ENCODE measurements at places on chromosomes 5 and 9.

DNA sequence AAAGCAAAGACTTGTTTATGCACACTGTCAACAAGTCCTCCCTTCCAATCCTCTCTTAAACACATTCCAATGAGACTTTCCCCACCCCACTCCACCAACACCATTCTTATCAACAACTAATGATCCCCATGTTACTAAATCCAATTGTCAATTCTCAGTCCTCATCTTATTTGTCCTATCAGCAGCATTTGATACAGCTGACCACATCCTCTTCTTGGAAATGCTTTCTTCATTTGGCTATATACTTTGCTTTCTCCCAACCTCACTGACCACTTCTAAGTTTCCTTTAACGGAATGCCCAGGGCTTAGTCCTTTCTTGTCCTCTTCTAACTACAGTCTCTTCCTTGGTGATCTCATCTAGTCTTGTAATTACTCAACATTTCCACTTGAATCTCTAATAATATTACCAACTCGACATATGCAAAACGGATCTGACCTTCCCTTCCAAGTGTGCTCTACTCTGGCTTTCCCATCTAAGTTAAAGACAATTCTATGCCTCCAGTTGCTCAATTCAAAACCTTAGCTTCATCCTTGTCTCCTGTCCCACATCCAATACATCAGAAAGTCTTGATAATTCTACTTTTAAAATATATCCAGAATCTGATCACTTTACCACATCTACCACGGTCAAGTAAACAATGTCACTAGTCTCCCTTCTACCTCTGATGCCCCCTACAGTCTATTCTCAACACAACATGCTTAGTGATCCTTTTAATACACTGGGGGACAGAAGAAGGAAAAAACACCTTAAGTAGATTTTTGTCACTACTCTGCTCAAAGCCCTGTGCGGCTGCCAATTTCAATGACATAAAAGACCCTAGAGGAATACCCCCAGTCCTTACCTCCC, 25.5 kb downstream of the AGTPBP1 start:
- no peak for DNase-seq

DNA sequence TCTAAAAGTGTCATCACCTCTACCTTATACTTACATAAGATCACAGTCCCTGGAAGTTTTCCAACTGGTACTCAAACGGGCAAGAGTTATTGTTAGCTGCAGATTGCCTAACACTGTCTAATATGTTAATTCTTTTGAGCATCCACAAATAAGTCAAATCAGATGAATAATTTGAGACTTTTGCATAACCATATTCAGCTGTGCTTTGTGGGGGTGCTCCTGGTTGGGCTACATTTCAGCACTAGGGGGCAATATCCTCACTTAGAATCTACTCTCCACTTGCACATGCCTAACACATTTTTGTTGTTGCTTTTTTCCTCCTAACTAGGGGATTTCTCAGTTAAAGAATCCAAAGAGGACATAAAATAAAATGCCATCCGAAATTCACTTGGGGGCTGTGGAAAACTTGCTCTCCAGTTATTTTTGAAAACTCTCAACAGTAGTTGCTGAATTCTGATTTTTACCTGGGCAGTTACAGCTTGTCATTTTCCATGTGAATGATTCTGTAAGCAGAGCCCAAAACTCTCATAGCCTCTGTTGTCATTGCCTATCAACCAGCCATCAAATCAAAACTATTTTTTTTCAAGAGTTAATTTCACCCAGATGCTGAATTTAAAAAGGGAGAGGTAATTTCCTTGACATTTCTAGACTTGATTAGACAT, 71.5 kb downstream of the TRIM36 start:
- no peak for DNase-seq

DNA sequence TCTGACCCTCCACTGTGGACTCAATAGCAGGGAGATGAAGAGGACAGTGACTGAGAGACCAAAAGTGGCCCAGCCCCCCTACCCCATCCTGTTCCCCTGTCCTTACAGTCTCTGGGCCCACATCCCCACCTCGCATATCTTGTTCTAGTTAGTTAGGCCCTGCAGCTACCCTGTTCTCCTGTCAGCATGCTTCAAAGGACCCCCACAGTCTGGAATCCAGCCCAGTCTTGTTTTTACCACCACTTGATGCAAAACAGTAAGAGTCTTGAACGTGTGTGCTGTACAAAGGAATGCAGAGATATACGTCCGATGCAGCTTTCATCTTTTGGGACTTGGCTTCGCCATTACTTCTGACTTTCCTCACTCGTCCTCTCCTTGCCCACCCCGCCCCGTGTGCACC, 12.2 kb upstream of the POMT1 start:
- no peak for DNase-seq

DNA sequence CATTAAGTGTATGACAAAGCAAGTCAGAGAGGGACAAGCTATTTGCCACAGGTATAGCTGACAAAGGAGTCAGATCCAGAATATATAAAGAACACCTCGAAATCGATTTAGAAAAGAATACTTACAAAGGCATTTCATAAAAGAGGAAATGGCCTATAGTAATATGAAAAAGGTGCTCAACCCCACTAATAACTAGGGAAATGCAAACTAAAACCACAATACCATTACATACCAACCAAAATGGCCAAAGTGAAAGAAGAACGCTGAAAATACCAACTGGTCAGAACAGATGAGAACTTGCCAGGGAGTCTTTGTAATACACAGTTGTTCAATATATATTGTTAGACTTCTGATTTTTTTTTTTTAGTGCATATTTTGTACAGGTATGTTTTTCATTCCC, 152.9 kb downstream of the CDC42SE2 start:
- DNase-seq = no peak

DNA sequence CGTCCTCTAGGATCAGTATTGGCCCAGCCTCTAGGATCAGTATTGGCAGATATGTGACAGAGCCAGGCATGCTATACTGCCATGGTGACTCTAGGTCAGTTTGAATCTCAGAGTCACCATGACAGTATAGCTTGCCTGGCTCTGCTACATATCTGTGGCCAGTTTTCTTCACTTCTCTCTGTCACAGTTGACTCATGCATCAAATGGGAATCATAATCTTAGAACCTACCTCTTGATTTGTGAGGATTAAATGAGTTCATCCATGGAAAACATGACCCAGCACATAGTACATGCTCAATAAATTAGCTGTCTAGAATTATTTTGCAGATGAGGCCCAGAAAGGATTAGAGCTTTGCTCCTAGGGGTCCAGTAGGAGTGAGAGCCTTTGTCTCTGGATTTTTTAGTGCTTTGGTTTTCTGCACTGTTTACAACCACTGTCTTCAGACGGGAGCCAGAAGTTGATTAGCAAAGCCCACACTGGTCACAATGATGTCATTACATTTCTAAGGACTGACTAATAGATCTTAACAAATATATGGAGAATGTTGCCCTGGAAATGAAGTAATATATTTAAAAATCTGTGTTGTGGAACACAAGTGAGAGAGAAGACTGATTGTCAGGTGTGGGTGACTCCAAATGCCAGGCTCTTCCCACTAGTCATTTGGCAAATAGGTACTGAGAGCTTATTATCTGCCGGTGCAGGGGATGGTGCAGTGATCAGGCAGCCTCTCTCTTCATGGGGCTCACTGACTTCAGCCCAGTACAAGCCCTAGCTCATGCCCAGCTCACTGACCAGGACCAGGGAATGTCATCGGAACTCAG, 76.0 kb downstream of the COL15A1 start:
- no peak for DNase-seq

- DNase-seq = no peak
These were observed 16.3 kb downstream of the TNFSF8 start for GRCh38 chr9:114914139-114914538.

DNA sequence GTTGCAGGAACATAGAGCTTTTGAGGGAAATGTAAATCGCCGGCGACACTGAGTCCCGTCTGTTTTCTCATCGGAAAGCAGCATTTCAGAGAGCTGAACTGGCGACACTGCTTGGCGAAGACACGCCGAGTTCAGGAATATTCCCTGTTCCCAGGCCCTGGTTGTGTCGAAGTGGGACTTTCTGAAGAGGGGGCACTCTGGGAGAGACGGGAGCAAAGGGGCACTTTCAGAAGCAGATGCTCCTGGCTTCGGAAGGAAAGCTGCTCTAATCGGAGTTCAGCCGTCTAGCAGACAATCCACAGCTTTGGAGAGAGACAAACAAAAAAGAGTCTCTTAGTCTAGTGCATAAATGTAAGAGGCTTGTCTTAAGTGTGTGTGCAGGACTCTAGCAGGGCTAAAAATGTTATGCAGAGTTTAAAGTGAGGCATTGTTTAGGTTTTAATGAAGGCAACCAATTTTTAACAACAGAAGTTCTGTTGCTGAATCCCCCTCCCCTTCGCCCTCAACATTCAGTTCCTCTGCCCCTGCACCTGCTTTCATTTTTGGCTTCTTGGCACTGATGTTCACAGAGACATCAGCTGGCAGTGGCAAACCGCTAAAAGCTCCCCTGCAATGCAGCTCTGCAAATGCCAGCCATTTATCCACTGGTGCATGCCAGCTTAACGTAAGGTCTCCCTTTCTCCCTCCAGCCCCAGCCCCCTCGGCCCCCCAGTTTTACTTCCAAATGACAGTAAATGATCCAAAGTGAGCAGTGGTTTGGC, 289.5 kb upstream of the MPDZ start:
- no peak for DNase-seq

- no peak for DNase-seq
These were observed 155.9 kb downstream of the MAT2B start for GRCh38 chr5:163661360-163661759.

- no peak for DNase-seq
These were observed 29.4 kb upstream of the TNIP1 start for GRCh38 chr5:151110122-151110681.

DNA sequence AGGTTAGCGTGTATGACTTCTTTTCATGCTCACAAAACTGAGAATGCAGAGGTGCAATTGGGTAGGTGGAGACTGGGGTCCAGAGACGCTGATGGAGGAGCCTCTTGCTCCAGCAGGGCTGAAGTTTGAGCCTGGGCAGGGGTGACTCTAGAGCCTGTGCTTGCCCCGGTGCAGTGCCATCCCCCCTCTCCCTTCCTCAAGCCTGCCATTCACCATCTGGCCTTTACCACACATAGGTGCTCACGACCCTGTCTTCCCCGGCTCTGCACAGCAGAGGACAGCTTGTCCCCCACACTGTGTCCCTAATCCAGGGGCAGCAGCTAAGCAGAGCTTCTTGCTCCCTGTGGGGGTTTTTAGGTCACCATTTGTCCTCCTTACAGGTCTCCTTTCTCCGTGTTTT, 86.5 kb downstream of the DAP start:
- no peak for DNase-seq

- DNase-seq = no peak
These were observed 19.7 kb upstream of the CSF1R start for GRCh38 chr5:150105928-150106615.

DNA sequence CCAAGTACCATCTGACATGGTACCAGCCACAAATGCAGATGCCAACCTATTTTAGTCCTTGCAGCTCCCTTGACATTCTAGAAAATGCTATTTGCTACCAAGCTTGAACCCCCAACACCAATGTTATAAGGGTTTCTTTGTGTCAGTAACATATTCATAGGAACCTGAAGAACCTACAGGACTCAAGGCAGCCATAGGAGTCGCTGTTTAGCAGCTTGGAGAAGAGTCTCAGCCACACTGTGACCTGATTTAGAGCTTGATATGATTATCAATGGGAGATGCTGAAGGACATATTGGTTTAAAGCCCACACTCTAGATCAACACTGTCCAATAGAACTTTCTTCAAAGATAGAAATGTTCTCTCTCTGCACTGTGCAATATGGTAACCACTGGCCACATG, 6.4 kb upstream of the ZFR start:
- DNase-seq = no peak

GRCh38 chr9:105978826-105979225, 284.5 kb downstream of the TMEM38B start:
- DNase-seq = no peak

DNA sequence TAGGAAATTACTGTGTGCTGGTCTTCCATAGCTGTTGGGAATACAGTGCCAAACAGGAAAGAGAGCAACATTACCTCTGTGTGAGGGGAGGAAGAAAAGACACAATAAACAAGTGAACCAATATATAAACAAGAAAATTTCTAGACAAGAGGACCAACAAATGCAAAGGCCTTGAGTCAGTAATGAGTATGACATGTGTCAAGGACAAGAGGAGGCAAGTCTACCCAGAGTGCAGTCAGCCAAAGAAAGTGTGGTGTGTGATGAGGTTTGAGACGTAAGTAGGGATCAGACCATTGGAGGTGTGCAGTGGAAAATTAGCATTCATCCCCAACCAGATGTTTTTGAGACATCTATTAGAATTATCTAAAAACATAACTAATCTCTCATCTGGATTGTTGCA, 69.5 kb upstream of the CDH6 start:
- no peak for DNase-seq

DNA sequence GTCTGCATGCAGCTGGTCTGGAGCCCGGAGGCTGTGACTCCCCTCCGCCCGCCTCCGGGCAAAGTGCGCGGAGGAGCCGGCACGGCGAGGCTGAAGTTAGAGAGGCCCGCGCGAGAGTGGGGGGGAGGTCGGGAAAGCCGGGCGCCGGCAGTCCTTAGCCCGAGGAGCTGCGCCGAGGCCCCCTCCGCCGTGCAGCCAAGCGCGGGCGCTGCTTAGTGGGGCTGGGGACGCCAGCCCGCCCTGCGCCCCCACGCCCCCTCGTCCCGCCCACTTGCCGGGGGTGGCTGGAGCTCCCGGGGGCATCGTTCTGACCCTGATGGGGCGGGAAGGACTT, 403 bp downstream of the NINJ1 start:
- DNase-seq = no peak

DNA sequence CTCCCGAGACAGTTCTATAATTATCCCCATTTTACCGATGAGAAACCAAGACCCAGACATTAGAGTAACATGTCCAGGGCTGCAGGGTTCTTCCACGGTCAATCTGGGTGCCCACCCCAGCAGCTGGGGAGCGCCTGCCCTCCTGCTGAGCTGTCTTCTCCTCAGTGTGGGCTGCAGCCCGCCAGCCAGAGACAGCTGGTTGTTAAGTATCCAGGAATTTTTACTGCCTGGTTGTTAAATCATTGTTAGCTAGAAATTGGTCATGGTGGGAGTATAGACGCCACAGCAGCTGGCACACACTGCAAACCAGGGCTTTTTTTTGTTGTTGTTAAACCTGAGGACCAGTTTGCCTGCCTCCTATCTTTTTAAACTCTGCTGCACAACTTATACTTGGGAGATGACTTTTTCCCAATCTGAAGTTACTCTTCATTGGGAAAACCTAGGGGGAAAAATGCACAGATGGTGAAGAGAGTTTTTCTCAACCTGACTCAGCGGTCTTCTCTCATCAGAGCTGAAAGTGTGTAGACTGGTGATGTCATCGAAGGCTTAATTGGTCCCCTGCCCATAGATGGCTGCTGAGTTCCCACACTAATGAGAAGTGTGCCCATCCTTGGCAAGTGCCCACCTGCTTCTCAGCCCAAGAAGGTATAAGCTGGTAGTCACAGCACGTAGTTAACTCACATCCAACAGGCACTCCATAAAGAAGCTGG, 208.6 kb downstream of the DRD1 start:
- DNase-seq = no peak

GRCh38 chr5:2883771-2884170, 132.3 kb upstream of the IRX2 start:
- no peak for DNase-seq

- DNase-seq = no peak
These were observed 42.7 kb downstream of the FBXL17 start for GRCh38 chr5:108339220-108339619.

- DNase-seq = no peak
These were observed 88.9 kb upstream of the CACNA1B start for GRCh38 chr9:137788561-137789294.

- DNase-seq = no peak
These were observed 118.8 kb upstream of the RPS23 start for GRCh38 chr5:82396871-82397514.

Data from iPS DF 19.7 (cell line).